NCI-H2107 (cell line): ENCODE measurements at places on chromosomes 4 and X.
A peak's percentile ranks its signal among the peaks of the same experiment; 100 is the strongest.

DNA sequence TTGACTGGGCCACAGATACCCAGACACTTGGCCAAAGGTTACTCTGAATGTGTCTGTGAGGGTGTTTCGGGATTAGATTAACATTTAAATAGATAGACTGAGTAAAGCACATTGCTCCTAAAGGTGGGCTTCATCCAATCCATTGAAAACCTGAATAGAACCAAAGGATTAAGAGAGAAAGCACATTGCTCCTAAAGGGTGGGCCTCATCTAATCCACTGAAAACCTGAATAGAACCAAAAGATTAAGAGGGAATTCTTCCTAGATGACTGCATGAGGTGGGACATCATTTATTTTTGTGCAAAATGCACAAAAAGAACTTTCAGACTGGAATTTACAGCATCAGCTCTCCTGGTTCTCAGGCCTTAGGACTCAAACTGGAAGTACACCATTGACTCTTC, 351.2 kb upstream of the PCDH10 start:
- DNase-seq = no peak

DNA sequence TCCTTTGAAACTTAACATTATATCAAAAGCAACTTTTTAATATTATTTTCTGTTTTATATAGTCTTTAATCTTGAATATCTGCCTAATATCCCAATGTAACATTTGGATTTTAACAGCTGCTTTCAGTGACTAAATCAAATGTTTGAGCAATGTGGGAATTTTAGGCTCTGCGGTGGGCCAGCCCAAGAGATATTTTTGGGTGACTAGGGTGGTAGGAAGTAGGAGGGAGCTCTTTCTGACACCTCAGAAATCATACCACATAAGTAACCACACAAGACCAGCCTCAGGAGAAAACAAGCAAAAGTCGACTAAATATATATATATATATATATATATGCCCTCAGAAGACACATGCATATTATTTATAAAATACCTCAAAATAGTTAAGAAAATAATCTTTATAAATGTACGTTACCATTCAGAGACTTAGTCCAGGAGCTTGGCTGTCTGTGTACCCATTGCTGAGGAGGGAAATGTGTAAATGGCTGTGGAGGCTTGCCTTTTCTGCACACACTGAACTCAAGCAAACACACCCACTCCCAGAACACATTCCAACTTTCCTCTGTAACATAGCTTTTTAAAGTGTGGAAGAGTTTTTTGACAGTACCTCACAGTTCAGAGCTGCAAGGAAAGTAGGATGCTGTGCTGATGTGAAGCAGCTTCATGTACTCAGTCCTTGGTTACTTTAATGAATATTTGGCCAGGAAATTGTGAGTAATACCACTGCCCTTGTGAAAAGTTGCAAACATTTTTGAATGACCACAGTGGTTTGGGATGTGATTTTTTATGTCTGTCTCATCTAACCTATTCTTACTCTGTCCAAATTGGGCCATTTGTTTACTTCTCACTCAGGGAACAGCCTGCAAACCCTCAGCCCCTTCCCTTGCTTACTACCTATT, at the start of gene RTL3:
TSS of gene RTL3 (minus strand) at position 484 of the 900 bp plus-strand sequence. CDS start 908 bp downstream, outside the sequence.
- no peak for DNase-seq

- peak; percentile 3 for DNase-seq
Measured at GRCh38 chrX:120429776-120430540, 39.1 kb downstream of the LAMP2 start.

GRCh38 chr4:144723471-144723870, 77.5 kb downstream of the HHIP start:
- no peak for DNase-seq

DNA sequence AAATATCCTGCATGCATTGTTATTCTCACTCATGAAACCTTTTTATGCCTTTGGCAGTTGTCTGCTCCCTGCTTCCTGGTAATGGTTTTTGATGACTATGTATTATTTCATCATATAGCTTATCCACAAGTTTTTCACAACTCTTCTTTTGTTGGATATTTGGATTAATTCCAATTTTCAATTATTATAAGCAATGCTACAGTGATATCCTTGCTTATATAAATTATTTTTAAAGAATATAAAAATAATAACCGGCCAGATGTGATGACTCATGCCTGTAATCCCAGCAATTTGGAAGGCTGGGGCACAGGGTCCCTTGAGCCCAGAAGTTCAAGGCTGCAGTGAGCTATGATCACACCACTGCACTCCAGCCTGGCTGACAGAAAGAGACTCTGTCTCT, 47.0 kb downstream of the ASIC5 start:
- no peak for DNase-seq

DNA sequence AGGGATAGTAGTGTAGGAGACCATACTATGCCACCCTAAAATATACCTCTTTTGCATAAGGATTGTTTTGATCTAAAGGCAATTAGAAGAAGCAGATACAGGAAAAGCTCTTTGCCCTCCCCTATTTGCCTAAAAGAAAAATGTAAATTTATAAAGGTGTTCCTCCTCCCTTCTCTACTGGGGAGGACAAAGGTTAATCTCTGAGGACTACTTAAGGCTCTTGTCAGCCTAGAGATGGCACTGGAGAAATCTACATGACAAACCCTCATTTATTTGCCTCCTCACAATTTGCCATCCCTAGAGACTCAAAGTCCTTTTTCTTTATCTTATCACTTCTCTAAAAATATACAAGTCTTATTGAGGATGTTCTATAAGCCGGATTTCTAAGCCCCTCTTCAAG, 1021.8 kb downstream of the STPG2 start:
- no peak for DNase-seq

GRCh38 chr4:70893790-70894189, 8.4 kb upstream of the MOB1B start:
- DNase-seq = no peak

GRCh38 chr4:173318240-173318639, 15.9 kb downstream of the HMGB2 start:
- no peak for DNase-seq

- DNase-seq = no peak
Measured at GRCh38 chr4:6198278-6198677, 2.1 kb downstream of the JAKMIP1 start.

- DNase-seq = no peak
Measured at GRCh38 chr4:112288455-112288854, 2.8 kb upstream of the TIFA start.

- DNase-seq = no peak
Measured at GRCh38 chr4:146450524-146450923, 71.2 kb downstream of the SLC10A7 start.

DNA sequence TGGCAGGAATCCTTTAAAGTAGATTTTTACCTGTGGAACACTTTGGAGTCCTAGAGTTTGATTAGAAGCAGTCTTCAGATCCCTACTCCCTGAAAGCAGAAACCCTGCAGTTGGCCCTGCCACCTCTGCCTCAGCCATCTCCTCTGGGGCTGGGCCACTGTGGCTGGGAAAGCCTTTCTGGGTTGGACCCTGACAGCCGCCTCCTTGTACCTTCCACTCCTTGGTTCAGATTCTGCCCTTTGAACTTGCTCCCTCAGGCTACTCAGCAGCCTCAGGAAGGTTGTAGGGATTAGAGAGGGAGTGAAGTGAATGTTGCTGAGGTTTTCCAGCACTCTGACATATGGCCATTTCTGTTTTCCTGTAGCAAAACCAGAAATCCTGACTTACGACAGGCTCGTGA, 65.5 kb downstream of the KIT start:
- no peak for DNase-seq

DNA sequence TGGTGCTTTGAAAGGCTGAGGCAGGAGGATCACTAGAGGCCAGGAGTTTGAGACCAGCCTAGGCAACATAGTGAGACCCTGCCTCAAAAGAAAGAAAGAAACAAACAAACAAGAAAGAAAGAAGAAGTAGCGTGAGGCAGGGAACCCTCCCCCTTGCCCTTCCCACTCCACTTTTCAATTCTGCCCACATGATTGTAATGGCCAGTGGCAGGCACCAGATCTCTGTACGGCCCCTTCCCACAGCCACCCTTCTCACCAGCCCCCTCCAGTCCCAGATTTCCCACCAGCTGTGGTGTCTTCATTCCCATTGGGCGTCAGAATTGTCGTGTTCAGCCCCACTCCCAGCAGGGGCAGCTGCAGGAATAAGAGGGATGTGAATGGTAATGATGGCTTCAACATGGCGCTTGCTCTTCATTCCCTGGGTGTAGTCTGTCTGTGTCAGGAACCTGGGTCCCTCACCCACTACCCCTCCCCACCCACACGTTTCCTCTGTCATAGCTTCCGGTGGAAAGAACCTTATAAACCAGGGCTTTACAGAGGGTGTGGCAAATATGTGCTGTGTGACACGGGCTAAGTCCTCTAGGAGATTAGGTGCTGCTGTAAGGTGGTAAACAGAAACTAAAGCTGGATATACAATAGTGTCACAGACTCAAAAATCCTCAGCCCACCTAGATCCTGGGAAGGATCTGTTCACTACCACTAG, at the start of gene IL2RG:
TSS of gene IL2RG (minus strand) at position 437 of the 703 bp plus-strand sequence. CDS start at position 399, 38 bp downstream.
- no peak for DNase-seq

DNA sequence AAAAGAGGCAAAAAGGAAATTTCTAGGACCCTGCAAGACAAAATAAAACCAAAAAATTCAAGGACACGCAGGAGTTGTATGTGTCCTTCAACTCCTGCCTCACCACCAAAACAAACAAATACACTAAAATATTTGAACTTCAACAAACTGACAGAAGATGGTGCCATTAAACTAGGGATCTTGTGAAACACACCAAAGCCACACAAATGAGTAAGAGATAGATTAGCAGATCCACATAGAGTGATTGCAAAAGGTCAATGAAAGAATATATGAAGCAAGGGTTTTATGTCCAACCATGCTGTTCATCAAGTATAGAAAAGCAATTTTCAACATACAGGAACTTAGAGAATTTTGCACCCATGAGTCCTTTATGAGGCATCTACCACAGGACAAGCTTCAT, 40.1 kb upstream of the SCML1 start:
- DNase-seq = no peak

DNA sequence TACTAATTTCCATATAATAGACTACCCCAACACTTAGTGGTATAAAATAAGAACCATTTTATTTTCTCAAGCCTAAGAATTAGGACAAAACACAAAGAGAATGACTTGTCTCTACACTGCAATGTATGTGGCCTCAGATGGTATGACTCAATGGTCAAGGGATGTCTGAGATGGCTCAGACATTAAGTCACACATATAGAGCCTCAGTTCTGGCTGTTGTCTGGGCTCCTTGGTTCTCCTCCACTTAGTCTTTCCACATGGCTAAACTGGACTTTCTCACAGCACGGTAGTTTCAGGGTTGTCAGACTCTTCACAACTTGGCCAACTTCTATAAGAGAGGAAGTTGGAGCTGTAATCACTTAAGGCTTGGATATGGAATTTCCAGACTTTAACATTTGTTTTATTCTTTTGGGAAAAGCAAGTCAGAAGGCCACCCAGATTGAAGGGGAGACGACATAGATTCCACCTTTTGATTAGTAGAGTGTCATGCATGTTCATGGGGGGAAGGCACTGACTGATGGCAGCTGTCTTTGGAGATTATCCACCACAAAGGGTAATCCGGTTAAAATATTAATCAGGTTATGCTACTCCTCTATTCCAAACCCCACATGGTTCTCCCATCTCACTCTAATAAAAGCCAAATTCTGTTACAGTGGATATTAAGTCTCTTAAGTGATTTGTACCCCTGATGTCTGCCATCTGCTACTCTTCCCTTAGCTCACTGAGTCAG, 9.4 kb downstream of the IL15 start:
- no peak for DNase-seq

DNA sequence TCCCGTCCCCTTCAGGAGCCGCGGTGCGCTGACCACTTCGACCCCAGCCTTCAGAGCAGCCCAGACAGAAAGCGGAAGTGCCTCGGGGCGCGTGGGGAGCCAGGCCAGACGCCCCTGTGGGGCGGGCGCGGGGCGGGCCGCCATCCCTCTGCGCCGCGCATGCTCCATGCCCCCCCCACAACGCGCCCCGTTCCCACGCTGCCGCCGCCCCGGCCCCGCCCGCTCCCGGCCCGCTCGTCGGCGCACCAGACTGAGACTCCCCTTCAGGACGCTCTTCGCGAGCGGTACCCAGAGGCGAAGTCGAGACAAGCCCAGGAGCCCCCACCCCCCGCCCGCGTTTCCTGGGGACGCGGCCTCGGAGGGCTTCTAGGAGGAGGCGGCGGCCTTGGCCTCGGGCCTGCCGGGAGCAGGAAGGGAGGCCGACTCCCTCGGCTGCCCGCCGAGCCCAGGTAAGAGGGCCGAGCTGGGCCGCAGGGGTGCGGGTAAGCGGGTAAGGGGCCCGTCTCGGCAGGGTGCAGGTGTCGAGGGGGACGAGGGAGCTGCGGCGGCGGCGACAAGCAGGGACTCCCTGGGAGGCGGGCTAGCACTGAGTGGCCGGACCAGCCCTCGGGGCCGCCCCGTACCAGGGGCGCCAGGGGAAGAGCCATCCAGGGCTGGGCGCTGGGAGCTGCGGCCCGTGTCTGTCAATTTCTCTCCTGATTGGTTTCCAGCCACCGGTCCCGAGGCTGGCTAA, at the start of gene ZFP92:
TSS of gene ZFP92 (plus strand) at position 218 of the 733 bp plus-strand sequence. CDS start 6,851 bp downstream, outside the sequence.
- DNase-seq = no peak

- DNase-seq = no peak
Measured at GRCh38 chr4:62544428-62544827, 1344.3 kb downstream of the ADGRL3 start.

DNA sequence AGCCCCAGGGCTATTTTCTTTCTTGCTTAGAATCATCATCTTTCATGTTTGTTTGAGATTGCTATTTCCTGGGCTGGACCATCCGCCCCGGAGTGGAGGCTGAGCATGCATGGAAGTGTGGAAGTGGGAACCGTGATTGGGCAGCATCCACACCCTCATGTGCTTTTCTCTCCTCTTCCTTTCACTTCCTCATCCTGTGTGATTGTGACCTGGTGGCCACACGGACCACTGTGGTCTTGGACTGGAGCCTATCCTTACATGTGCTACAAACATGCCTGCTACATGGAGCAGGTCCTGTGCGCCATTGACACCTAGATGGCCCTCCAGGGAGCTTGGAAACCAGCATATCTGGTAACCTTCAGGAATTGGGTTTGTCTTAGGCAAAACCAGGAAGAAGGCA, 175.9 kb upstream of the LCORL start:
- DNase-seq = no peak
